NCI-H2107 (cell line): ENCODE measurements at places on chromosomes 3 and 15.

- DNase-seq: no peak
These were observed 65.2 kb downstream of the NR2F2 start for GRCh38 chr15:96395687-96396086.

GRCh38 chr3:53837331-53837730 is 8.9 kb downstream of the CHDH start:
- no peak for DNase-seq

DNA sequence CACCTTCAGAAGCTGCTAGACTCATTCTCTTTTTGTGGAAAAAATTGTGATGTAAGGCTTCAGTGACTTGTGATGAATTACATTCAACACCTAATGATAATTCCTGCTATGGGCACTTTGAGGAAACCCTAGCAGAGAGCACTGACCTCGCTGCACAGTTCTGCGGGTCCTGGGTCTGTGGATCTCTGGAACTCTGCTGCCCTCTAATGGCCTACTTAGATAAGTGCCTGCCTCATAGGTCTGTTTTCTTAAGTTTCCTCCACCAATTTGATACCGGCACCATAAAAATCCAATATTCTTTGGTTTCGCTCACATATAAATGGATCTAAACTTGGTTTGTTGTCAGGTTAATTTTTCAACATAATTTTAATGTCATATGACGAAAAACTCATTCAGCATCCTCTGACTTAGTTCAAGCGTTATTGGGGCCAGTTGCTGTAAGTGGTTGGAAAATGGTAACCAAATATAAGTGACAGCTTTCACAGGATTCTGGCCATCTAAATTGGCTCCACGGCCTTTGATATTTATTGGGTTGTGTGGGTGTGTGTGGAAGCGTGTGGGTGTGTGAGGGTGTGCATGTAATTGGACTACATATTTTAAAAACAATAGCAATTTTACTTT is 10.4 kb downstream of the SLITRK3 start:
- DNase-seq: peak; percentile 52

DNA sequence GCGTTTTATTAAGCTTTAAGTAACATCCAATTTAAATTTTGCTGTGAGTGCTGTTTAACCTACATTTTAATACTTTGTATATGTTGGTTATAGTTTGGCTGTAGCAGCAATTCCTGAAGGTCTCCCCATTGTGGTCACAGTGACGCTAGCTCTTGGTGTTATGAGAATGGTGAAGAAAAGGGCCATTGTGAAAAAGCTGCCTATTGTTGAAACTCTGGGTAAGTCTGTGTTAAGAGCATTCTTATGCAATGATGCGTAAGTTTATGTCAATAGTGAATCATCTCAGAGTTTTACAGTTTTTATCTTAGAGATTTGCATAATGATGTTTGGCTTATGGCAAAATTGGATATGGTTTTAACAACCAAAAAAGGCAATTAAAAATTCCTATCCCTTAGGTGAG is 62.7 kb downstream of the ASTE1 start:
- DNase-seq: no peak

DNA sequence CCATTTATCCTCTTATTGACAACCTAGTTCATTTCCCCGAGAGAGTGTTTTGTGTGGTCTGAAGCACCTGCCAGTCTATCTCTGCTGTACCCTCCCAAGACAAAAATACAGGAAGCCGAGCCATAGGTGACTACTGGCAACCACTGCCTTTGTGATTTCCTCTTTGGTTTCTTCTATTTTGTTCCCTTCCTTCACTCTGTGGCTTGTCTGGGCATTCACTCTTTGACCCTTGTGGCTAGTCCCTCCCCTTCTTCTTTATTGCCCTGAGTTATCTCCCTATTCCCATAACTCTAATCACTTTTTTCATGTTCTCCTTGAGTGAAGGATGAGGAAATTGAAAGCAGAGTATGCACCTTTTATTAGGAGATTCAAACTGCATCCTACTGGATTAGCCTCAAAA is at the start of gene ADGRG7:
TSS of gene ADGRG7 (plus strand) at position 297 of the 400 bp plus-strand sequence. CDS start 256 bp downstream, outside the sequence.
- no peak for DNase-seq

GRCh38 chr3:189944285-189945145 is 176.2 kb downstream of the P3H2 start:
- DNase-seq: no peak

GRCh38 chr3:106457281-106458180 is 588.7 kb upstream of the CBLB start:
- no peak for DNase-seq

DNA sequence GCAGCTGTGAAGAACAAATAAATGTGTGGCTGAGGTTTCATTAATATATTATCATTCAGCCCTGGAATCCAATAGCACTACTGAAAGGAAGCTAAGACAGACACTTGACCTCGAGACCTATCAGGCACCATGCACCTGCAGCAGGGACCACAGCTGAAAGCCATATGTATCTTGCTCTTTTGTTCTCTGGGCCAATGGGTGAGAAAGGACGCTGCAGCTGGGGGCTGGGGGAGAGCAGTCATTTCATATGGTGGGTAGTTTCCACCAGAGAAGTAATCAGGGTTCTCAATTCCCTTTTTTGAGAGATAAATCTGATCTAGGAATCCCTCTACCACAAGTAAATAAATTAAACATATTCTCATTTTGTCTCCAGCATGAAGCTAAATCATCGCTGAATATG is 225.6 kb upstream of the STRIT1 start:
- DNase-seq: no peak

DNA sequence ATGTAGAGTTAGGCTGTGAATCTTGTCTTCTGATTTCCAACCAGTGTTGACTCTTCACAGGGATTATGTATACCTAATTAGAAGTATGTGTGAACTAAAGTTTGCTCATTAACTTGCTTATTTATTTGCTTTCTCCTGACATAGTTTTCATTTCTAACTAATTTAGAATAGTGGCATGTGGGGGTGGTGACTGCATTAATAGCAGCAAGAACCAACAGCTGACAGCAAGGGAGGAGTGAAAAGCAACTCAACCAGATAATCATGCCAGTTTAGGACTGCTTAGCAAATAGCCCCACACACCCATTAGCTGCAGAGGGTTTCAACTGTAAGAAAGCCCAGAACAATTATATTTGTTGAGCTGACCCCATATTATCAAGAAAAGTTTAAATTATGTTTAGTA is 3.8 kb downstream of the ST3GAL6 start:
- DNase-seq: no peak

GRCh38 chr3:195739561-195740111 is 18.9 kb downstream of the MUC20 start:
- no peak for DNase-seq

DNA sequence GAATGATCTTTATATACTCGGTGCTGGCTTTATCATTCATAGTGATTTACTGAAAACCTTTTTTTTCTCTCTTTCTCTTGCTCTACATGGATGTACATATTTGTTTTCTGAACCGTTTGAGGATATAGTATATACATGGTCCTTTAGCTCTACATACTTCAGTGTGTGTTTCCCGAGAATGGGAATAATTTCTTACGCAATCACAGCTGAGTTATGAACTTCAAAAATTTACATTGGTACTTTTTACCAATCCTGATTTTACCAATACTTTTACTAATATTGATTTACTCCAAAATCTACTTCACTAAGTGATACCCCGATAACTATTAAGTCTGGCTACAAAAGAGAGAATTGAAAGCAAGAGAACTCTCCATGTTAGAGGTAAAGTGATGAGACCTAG is 294.3 kb upstream of the ICE2 start:
- DNase-seq: no peak

DNA sequence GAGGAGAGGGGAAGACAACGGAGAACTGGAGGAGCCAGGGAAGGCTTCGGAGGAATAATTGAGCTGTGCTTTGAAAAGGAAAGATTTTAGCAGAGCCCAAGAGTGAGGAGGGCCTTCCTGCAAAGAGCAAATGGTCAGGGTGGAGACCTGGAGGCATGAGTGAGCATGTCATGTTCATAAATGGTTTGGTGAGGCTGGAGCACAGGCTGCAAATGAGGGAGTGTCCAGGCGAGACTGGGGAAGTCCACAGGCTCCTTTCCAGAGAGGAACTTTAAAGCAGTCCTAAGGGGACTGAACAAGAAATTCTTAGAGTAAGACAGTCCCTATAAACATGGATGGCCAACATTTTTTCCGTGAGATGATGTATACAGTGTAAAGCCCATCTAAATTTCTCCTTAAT is 108.8 kb downstream of the THSD4 start:
- DNase-seq: no peak

DNA sequence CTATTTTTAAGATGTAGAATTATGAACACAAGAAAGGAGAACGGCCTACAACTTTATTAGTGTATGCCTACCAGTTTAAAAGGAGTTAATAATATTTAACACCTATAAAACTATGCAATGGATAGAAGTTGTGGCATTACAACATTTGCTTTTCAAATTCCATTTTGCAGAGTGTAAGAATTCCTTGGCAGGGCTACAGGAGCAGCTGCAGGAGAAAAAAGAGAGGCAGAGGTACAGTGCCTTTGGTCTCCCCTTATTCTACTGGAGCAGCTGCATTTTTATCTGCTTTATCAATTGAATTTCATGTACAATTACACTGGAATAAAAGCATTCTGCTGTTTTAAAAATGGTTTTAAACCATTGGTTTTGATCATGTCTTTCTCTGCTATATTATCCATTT is 145.7 kb upstream of the KCNH8 start:
- DNase-seq: no peak

GRCh38 chr15:89814112-89814742 is 425 bp downstream of the ANPEP start:
- no peak for DNase-seq

DNA sequence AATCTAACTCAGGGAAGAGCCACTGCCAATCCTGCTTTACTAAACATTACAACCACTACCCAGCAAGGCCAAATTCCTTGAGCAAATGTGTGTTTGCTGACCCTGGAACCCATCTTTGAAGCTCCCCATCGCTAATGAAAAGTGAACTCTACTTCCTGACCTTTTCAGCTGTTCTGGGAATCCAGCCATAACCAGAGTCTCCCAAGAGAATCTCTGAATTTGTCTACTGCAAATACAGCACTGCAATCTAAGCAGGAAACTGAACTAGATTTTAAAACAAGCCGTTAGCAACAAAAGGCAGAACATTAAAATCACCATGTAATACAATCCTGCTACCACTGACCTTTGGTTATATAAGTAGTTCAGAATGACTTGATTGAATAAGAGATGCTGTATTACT is 309.2 kb downstream of the MAGI1 start:
- no peak for DNase-seq

- DNase-seq: no peak
These were observed 27.9 kb upstream of the PRR23E start for GRCh38 chr3:127165036-127165435.

DNA sequence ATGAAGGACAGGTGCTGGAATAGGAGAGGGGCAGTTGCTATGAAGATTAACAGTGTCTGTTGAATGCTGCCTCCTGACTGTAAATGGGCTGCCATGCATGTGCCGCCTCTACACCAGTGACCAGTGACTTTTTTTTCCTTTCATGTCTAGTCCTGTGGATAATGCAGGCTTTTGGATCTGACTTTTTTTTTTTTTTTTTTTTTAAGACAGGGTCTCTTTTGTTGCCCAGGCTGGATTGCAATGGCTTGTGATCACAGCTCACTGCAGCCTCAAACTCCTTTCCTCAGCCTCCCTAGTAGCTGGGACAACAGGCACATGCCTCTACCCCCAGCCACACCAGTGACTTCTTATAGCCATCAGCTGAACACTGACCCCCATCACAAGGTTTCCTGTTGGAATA is 41.2 kb upstream of the AGBL1 start:
- DNase-seq: no peak

GRCh38 chr15:99931703-99932603 is 198.7 kb upstream of the LYSMD4 start:
- DNase-seq: no peak

GRCh38 chr15:41659855-41660234 is 360 bp upstream of the MGA start:
- DNase-seq: no peak

DNA sequence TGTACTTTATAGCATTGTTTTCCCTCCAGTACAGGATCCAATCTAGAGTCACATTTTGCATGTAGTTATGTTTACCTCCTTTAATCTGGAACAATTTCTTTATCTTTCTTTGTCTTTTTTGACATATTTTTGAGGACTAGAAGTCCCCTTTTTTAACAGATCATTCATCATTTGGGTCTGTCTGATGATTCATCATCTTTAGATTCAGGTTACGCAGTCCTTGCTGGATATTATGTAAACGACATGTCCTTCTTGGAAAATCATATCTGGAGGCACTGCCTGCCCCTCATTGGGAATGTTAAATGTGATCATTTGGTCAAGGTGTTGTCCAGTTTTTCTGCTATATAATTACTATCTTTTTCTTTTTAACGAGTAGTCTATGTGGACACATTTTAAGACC is 18.3 kb downstream of the TGM4 start:
- no peak for DNase-seq

- no peak for DNase-seq
These were observed 30.1 kb downstream of the GPR15 start for GRCh38 chr3:98561727-98562521.

GRCh38 chr3:27209617-27210264 is 159.4 kb downstream of the NEK10 start:
- no peak for DNase-seq

- DNase-seq: no peak
These were observed 265.6 kb upstream of the UBE2E2 start for GRCh38 chr3:22937536-22937935.

GRCh38 chr3:151119188-151119587 is 33.7 kb downstream of the MED12L start:
- DNase-seq: no peak

- no peak for DNase-seq
These were observed 3.9 kb downstream of the PRKCD start for GRCh38 chr3:53164911-53165310.

- no peak for DNase-seq
These were observed 39.6 kb downstream of the LEKR1 start for GRCh38 chr3:156865732-156866131.

DNA sequence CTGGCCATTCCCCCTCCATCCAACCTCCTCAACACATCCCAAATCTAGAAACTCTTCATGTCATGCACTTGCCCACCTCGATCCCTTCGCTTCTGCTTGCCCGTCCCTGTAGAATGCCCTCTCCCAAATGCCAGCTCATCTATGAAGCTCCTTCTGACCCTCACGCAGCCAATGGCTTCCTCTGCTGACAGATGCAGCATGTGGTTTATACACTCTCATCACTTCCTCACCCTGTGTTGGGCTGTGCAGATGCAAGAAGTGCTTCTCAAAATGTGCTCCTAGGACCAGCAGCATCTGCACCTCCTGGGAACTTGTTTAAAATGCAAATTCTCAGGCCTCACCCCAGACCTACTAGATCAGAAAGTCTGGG is 51.7 kb downstream of the SEMA5B start:
- no peak for DNase-seq

DNA sequence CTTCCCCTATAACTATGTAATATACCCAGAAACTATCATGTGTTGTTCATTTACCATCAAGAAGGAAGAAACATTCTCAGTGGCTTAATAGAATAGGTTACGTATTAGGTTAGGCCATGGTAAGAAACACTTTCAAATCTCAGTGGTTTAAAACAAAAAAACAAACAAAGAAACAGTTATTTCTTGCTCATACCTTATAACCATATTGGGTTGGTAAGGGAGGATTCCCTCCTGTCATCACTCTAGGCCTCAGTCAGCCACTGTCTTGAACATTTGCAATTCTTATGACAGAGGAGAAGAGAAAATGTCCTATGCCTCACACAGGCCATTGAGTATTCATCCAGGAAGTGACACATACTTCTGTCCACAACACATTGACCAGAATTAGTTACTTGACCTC is 727.7 kb upstream of the NECTIN3 start:
- no peak for DNase-seq

GRCh38 chr3:65268426-65268825 is 580.6 kb upstream of the ADAMTS9 start:
- DNase-seq: no peak

GRCh38 chr3:80192936-80193335 is 425.1 kb upstream of the ROBO1 start:
- DNase-seq: no peak
